ENCODE measurements at places on chromosomes 5 and 9. TPM values are rescaled to one million over a fixed set of nuclear protein-coding genes. Genes with fewer than 3 reads are reported as not detected.

GRCh38 chr9:26296910-26297572 is 595.6 kb downstream of the CAAP1 start:
- H3K4me1 ChIP-seq = no peaks in the 10 kb centered on the region
- no peak overlapping the region for H3K27ac ChIP-seq
- DNase-seq = no peak
- no peaks in the 10 kb centered on the region for H3K27me3 ChIP-seq
- no peaks in the 10 kb centered on the region for H3K36me3 ChIP-seq

- no peak overlapping the region for H3K4me3 ChIP-seq
- H3K4me1 ChIP-seq = peaks cover 38% of the 10 kb centered on the region
- no peaks in the 10 kb centered on the region for H3K36me3 ChIP-seq
- DNase-seq = no peak
Measured at GRCh38 chr5:96339862-96340261, 93.2 kb downstream of the PCSK1 start.

DNA sequence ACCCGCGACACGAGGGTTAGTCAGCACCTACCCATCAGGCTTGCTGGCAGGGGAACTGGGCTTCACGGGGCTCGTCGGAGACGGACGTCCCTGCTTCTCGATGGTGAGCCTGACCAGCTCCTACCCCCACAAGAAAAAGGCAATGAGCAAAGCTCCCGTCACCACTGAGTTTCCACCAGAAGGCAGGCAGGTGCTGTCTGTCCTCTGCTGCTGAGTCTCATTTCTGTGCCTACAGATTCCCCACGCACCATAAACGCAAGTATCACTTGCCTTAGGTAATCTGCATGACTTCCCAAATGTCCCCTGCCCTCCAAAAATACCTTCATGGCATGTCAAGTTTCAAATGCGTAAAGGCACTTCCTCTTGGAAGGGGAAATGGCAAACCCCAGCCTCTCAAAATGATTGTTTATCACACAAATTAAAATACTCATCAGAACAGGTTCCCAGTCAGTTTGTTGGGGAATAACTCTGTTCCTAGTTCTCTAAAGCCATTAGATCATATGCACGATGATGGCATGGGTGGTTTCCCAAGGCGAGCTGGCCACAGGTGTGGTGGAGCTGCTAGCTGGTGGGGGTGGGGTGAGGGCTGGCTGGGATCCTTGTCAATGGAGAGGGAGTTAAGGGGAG is 85.0 kb downstream of the PRRT1B start:
- H3K36me3 ChIP-seq = peaks cover 37% of the 10 kb centered on the region
- no peak for DNase-seq
- H3K4me3 ChIP-seq = no peak overlapping the region
- peaks cover 26% of the 10 kb centered on the region for H3K4me1 ChIP-seq

- H3K4me3 ChIP-seq = no peak overlapping the region
- H3K36me3 ChIP-seq = no peaks in the 10 kb centered on the region
- peak overlapping the region; percentile 67 for H3K27ac ChIP-seq
- DNase-seq = peak; percentile 93
- no peaks in the 10 kb centered on the region for H3K27me3 ChIP-seq
Measured at GRCh38 chr9:127021664-127022363, 100.6 kb downstream of the ANGPTL2 start.

DNA sequence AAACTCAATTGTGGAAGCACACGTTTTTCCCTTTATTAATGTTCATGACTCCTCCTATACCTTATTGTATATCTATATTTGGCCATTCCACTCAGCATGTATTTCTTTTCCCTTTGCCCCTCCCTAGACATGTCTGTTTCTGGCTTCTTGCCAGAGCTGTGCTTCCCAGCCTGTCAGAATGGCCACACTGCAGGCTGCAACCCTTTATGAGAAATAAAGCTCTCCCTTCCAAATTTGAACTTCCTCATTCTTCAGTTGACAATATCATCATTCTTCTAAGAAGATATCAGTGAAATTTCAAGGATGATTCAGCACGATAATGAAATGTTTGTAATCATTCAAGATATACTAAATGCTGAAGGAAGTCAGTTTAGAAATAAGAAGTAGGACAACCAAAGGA is 107.6 kb upstream of the PRSS3 start:
- DNase-seq = no peak
- H3K27me3 ChIP-seq = no peaks in the 10 kb centered on the region
- no peaks in the 10 kb centered on the region for H3K36me3 ChIP-seq
- no peak overlapping the region for H3K27ac ChIP-seq

- no peak overlapping the region for H3K4me3 ChIP-seq
- no peaks in the 10 kb centered on the region for H3K27me3 ChIP-seq
- H3K27ac ChIP-seq = no peak overlapping the region
- peaks cover 4% of the 10 kb centered on the region for H3K36me3 ChIP-seq
- DNase-seq = no peak
- peaks cover 25% of the 10 kb centered on the region for H3K4me1 ChIP-seq
Measured at GRCh38 chr5:149552553-149553160, 1.4 kb upstream of the CSNK1A1 start.

GRCh38 chr5:104186100-104186499 is 623.5 kb upstream of the NUDT12 start:
- H3K27me3 ChIP-seq = no peaks in the 10 kb centered on the region
- H3K36me3 ChIP-seq = no peaks in the 10 kb centered on the region
- peak; percentile 63 for DNase-seq
- H3K4me1 ChIP-seq = no peaks in the 10 kb centered on the region
- H3K4me3 ChIP-seq = no peak overlapping the region

GRCh38 chr9:137740312-137740711 is 121.5 kb downstream of the EHMT1 start:
- H3K4me3 ChIP-seq = no peak overlapping the region
- peaks cover 40% of the 10 kb centered on the region for H3K36me3 ChIP-seq

- no peak overlapping the region for H3K27ac ChIP-seq
- DNase-seq = no peak
Measured at GRCh38 chr5:129766798-129767197, 18.9 kb downstream of the MINAR2 start.

- no peaks in the 10 kb centered on the region for H3K4me1 ChIP-seq
- no peak for DNase-seq
- no peak overlapping the region for H3K27ac ChIP-seq
Measured at GRCh38 chr5:44747396-44747795, 61.4 kb upstream of the MRPS30 start.

DNA sequence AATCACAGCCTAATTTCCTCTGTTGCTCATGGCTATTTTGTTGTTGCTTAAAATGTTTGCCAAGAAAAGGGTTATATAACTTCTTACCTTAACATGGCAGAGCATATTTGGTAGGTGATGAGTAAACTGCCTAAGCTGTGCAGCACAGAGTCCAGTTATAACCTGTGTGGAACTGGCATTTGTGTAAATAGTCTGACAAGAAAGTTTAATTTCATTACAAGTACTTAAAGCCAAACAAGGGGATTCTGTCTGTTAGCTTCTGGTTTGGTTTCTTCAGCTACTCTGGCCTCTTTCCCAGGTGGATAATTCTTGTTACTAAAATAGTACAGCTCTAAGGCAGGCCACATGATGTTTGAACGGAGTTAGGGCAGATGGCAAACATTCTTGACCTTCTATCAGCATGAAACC is 72.2 kb downstream of the PTCD2 start:
- H3K27me3 ChIP-seq = no peaks in the 10 kb centered on the region
- H3K4me3 ChIP-seq = no peak overlapping the region
- no peaks in the 10 kb centered on the region for H3K36me3 ChIP-seq
- peaks cover 33% of the 10 kb centered on the region for H3K4me1 ChIP-seq

- DNase-seq = no peak
- peaks cover 13% of the 10 kb centered on the region for H3K36me3 ChIP-seq
- no peaks in the 10 kb centered on the region for H3K4me1 ChIP-seq
- no peak overlapping the region for H3K4me3 ChIP-seq
- no peaks in the 10 kb centered on the region for H3K27me3 ChIP-seq
Measured at GRCh38 chr5:131536211-131536826, 98.7 kb downstream of the RAPGEF6 start.

- DNase-seq = no peak
- H3K27me3 ChIP-seq = no peaks in the 10 kb centered on the region
- no peaks in the 10 kb centered on the region for H3K36me3 ChIP-seq
- H3K4me3 ChIP-seq = no peak overlapping the region
- no peak overlapping the region for H3K27ac ChIP-seq
Measured at GRCh38 chr5:75324791-75325190, 12.2 kb upstream of the HMGCR start.

- H3K4me3 ChIP-seq = no peak overlapping the region
- no peaks in the 10 kb centered on the region for H3K36me3 ChIP-seq
- H3K27ac ChIP-seq = no peak overlapping the region
- no peaks in the 10 kb centered on the region for H3K27me3 ChIP-seq
- peaks cover 5% of the 10 kb centered on the region for H3K4me1 ChIP-seq
Measured at GRCh38 chr9:129656795-129657390, 8.6 kb upstream of the PRRX2 start.

GRCh38 chr9:81855538-81855937 is 72.7 kb upstream of the SPATA31D4 start:
- H3K27ac ChIP-seq = no peak overlapping the region
- H3K4me3 ChIP-seq = no peak overlapping the region
- H3K4me1 ChIP-seq = no peaks in the 10 kb centered on the region
- H3K27me3 ChIP-seq = no peaks in the 10 kb centered on the region
- DNase-seq = no peak
- no peaks in the 10 kb centered on the region for H3K36me3 ChIP-seq

GRCh38 chr9:110828264-110828663 is 159.7 kb downstream of the MUSK start:
- H3K27me3 ChIP-seq = no peaks in the 10 kb centered on the region
- no peaks in the 10 kb centered on the region for H3K4me1 ChIP-seq
- H3K36me3 ChIP-seq = no peaks in the 10 kb centered on the region
- no peak overlapping the region for H3K4me3 ChIP-seq
- DNase-seq = no peak
- H3K27ac ChIP-seq = peak overlapping the region; percentile 18

- no peaks in the 10 kb centered on the region for H3K27me3 ChIP-seq
- H3K4me1 ChIP-seq = peaks cover 19% of the 10 kb centered on the region
- DNase-seq = peak; percentile 67
Measured at GRCh38 chr5:64165500-64166200, at the start of gene RNF180. Gene RNF180, plus strand, starts transcription at chr5:64165843. Its CDS starts 34,965 bp downstream, at chr5:64200808.

DNA sequence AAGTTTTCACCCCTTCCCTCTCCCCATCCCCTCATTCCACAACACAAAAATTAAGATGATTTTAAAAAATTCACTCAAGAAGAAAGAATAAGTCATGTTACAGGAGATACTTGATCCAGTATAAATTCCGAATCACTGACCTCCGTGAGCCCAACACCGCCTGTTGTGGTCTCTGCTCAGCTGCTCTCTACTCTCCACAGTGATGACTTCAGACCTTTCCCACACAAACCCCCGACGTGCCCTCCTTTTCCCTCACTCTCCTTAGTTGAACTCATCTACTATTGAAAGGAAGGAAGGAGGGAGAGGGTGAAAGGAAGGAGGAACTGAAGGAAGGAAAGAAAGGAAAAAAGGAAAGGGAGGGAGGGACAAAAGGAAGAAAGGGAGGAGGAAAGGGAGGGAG is 55.1 kb downstream of the ZNF354C start:
- no peaks in the 10 kb centered on the region for H3K27me3 ChIP-seq
- H3K27ac ChIP-seq = no peak overlapping the region
- no peak for DNase-seq
- H3K36me3 ChIP-seq = peaks cover 4% of the 10 kb centered on the region

DNA sequence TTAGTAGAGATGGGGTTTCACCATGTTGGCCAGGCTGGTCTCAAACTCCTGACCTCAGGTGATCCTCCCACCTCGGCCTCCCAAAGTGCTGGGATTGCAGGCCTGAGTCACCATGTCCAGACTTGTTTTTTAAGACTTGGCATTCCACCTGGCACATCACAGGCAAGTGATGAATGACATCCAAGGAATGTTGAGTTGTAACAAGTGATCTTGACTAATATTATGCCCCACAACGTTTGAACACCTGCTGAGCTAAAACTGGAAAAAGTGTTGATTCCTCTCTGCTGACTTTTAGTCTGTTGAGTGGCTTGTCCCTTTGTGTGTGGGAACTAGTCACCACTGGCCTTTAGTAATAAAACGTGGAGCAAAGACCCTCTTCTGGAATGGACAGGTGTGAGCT is 54.6 kb downstream of the SUB1 start:
- no peaks in the 10 kb centered on the region for H3K36me3 ChIP-seq
- no peak overlapping the region for H3K27ac ChIP-seq
- no peak overlapping the region for H3K4me3 ChIP-seq

GRCh38 chr5:163888366-163888765 is 382.9 kb downstream of the MAT2B start:
- H3K4me1 ChIP-seq = no peaks in the 10 kb centered on the region
- DNase-seq = no peak
- no peaks in the 10 kb centered on the region for H3K27me3 ChIP-seq
- H3K36me3 ChIP-seq = no peaks in the 10 kb centered on the region
- H3K4me3 ChIP-seq = no peak overlapping the region

DNA sequence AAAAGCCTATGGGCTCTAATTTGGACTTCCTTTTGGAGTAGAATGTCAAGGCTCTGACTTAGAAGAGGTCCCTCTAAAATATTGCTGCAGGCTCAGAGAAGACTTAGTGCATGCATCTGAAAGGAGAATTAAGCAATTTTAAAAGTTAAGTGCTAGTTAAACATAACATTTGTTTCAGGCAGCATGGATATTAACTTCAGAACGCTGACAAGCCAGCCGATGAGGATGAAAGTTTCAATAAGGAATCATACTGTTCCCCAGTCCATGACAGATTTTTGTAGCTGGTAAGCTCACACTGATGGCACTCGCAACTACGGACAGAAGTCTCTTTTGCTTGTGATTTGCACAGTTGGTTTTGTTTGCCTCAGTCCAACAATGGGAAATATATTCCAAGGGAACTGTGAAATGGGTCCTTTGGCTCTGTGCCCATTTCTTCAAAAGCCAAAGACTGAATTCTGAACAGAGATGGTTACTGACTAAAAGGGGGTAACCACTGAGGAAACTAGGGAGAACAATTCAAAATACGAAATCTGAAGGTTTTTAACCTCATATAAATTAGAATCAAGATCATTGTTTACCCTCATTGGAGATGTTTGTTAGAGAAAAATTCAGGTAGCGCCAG is 47.6 kb downstream of the DCP2 start:
- H3K4me1 ChIP-seq = no peaks in the 10 kb centered on the region
- H3K4me3 ChIP-seq = no peak overlapping the region

The C5orf58 gene
- total RNA-seq = not detected

The BTNL3 gene
- total RNA-seq = not detected

The CTSV gene
- total RNA-seq = 79.9 TPM

The TTC23L gene
- 0.49 TPM for total RNA-seq

The BTNL9 gene
- 98.3 TPM for total RNA-seq

The TAL2 gene
- total RNA-seq = not detected

The PLPP1 gene
- 57.8 TPM for total RNA-seq

The ELAVL2 gene
- 0.48 TPM for total RNA-seq

The LHX3 gene
- total RNA-seq = 0.26 TPM

The RRAGA gene
- 37.4 TPM for total RNA-seq

The IL9 gene
- not detected for total RNA-seq

The DOK3 gene
- 7.3 TPM for total RNA-seq

Data from suprapubic skin (tissue), 4 donors.